ENCODE measurements at places on chromosomes 13 and 19.

- DNase-seq: no peak
Observed at GRCh38 chr19:18526316-18526715, 4.4 kb upstream of the ELL start.

DNA sequence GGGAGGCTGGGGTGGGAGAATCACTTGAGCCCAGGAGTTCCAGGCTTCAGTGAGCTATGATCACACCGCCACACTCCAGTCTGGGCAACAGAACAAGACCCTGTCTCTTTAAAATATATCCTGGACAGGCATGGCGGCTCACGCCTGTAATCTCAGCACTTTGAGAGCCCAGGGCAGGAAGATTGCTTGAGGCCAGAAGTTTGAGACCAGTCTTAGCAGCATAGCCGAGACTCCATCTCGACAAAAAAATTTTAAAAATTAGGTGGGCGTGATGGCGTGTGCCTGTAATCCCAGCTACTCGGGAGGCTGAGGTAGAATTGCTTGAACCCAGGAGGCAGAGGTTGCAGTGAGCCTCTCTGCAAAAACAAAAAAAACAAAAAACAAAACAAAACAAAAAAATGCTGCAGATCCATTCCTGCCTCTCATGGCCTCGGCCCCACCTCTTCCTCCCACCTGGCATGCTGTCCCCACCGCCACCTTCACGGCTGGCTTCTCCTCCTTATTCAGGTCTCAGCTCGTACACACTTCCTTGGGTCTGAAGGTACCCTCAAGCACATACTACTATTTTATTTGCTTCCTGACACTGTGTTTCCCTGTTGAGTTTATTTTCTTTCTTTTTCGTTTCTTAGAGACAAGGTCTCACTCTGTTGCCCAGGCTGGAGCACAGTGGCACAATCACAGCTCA is 5.3 kb downstream of the RFX1 start:
- no peak for DNase-seq

DNA sequence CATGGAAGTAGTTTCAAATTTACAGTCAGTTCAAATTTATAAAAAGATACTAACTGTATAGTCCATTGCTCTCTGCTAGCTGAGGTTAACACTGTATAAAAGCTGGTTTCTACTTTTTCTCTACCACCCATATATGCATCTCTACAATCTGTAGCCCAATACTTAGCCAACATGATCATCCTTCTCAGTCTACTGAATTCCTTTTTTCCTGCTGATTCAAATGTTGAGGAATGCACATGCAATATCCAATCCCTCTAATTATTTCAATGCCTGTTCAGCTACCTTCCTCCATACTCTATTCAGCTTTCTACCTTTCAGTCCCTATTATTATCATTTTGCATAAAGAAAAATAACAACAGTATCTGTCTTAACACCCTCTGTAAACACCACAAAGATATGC is 15.6 kb downstream of the KPNA3 start:
- no peak for DNase-seq

DNA sequence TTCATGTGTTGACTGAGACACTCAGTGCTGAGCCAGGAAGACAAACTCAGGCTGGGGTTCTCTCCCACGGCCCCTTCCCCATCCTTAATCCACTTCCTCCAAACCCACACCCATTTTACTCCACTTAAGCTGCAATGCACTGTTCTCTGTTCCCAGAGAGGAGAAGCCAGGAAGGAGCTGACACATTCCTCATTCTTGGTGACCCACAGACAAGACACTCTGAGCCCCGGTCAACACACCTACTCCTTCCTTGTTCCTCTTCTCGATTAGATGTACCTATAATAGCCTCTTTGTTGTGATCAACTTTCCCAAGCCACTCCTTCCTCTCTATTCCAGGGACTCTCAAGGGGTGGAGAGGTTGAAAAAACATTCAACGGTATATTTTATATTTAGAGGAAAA is 47.1 kb downstream of the INSR start:
- no peak for DNase-seq

DNA sequence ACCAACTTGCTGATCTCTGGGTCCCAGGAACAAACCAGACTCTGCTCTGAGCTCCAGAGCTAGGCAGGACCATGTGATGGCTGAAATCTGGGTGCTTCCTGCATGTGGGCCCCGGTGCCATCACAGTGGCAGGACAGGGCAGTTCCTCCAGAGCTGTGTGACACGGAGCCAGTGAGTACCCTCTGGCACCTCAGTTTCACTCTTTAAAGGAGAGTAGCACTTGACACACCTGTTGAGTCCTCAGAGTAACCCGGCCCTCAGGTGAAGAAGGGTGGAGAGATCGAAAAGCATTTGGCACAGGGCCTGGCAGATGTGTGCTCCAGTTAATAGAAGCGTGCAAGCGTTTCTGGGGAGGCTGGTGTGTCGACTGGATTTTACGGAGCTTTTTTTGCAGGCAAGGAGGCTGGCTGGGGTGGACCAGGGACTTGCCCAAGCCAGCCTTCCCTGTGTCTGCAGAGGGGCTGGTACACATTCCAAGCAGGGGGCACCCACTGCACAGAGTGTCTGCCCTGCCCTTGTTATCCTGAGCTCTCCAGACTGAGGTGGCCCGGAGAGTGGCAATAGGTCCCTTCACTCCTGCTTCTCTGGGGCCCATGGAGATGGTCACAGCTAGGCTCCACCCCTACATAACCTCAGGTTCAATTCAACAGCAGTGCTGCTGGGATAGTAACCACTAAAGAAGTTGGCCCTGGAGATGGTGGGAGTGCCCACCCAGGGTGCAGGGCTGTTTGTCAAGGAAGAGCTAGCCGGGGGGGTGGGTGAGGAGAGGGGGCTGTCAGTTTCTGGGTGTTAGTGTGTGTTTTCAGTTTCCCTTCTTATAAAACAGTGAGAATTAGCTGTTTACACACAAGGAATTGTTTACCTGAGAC is 8.3 kb downstream of the RPS19 start:
- DNase-seq: no peak

DNA sequence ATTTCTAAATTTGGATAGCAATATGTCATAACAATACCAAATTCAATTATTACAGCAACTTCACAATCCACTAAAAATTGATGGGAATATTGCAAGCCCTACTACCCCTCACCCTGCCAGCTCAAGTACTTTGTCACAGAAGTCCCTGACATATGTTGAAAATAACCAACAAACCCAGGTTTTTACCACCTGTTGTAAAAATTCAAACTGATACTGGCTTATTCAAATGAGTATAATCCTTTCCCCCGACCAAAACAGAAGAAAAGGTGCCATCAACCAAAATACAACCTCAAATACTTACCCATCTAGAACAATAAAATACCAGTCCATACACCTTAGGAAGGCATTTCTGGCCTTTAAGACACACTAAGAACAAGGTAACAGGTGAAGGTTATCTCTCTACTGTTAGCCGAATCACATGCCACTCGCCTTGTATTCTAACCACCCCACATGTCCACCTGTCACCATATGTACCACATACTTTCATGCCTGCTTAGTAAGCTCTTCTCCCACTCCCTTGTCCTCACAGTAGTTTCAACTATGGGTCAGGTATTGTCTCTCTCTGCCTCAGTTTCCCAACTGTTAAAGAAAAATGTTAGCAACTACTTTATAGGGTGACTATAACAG is 53.1 kb downstream of the USP12 start:
- no peak for DNase-seq

DNA sequence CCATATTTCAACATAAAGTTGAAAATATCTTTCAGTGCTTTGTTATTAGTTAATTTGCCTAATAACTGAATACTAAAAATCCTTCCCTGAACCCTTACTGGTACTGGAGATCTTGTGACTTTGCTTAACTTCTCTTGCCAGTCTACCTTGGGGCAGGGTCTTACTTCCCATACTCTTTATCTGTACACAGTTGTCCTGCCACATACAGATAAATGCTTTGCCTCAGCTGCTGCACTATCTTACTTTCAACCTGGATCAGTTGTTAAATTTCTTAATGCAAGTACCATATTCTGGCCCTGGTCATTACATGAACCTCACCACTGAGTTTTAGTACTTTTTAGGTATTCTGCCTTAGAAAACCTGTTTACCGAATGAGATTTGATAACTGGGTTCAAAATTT is 107.6 kb downstream of the PIBF1 start:
- no peak for DNase-seq

DNA sequence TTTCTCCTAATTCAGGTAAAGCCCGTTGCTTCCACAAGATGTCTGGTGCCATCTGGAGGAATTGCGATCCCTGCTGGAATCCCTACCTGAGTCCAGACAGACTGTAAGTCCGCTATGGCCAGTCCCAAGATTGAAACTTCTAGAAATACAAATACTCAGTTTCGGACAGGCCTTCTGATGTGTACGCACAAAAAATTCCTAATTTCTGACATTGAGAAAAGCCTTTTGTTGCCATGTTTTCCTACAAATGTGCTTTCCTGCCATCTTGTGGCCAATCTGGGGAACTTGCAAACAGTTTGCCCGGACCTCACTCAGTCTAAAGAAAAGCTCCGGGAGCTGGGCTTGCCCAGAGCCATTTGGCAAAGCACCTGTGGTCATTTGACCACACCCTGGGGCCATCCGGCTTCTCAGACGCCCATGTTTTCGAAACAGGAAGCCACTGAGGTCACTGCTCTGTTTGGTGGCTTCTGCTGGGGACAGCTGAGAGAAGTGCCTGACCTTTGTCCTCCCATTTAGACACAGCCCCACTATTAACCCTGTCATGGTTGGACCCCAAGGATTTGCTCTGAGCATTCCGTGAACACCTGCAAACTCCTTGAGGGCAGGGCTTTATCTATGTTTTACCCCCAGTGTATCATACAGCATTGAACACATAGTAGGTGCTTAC is 79.4 kb downstream of the SLC15A1 start:
- DNase-seq: peak; percentile 31

- DNase-seq: peak; percentile 79
Observed at GRCh38 chr19:55261671-55262126, 2.9 kb upstream of the PPP6R1 start.
